Stimulated activated CD4-positive, alpha-beta T cell treated with anti-CD3 and anti-CD28 coated beads, Interleukin-4, amount 100 ng/mL, for 48 hours (primary cell): ENCODE measurements at places on chromosomes 2 and 18.
A peak's percentile ranks its signal among the peaks of the same experiment; 100 is the strongest.

- DNase-seq = no peak
Observed at GRCh38 chr2:221443645-221444044, 128.5 kb downstream of the EPHA4 start.

DNA sequence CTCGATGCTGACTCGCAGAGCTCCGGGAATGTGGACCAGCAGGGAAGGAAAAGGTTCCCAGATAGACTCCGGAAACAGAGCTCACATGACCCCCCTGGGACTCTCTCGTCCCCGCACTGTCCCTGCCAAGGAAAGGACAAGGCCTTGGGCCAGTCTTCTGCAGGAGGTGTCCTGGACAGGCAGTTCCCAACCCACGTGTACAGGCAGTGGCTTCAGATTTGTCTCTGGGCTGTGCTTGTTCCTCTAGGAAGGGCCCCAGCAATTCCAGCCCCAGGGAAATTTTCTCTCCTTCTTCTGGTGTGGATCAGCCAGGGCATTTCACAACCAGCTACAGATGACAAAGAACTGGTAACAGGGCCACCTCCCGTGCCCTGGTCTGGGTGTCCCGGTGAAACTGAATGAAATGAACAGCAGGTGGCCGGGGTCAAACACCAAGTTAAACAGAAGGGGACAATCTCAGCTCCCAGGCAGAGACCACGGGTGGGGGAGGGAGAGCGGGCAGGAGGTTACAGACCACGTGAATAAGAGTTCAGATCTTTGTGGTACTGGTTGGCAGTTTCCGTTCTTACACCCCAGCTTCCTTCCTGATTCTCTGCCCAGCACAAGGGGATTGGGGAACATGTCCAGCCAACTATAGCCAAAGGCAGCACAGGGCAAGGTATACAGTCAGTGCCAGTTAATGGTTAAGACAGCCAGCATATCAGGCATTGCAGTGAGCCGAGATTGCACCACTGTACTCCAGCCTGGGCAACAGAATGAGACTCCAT lies 52.2 kb upstream of the CAB39 start:
- DNase-seq = no peak

DNA sequence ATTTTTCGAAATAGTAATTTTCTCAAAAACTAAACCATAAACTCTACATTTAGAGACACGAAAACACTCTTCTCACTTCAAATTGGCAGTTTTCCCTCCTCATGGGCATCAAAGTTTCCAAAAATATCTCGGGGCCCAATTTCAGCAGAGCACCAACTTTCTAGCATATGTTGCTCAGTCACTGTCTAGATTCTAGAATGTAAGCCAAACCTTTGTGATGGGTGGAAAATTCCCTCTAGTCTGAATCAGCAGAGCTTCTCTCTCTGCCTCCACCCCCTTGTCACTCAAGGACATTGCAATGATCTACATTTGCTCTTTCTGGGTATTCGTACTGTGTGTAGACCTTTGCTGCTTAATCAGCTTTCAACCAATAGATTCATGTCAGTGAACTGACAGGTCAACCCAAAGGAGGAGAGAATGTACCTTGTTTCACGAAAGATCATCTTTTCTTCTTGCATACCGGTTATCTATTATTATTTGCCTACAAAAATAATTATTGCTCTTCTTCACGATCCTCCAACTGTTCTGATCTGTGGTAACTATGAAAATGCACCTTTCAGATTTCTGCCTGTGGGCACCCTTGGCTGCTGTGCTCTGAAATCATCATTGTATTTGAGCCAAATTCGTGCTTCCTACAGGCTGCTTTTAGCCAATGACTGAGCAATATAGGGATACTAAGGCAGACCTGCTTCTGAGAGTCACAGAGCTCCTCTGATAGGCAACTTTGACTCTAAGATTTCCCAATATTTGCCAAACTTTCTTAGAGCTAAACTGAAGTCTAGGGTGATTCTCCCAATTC lies 38.7 kb upstream of the GLS start:
- no peak for DNase-seq

DNA sequence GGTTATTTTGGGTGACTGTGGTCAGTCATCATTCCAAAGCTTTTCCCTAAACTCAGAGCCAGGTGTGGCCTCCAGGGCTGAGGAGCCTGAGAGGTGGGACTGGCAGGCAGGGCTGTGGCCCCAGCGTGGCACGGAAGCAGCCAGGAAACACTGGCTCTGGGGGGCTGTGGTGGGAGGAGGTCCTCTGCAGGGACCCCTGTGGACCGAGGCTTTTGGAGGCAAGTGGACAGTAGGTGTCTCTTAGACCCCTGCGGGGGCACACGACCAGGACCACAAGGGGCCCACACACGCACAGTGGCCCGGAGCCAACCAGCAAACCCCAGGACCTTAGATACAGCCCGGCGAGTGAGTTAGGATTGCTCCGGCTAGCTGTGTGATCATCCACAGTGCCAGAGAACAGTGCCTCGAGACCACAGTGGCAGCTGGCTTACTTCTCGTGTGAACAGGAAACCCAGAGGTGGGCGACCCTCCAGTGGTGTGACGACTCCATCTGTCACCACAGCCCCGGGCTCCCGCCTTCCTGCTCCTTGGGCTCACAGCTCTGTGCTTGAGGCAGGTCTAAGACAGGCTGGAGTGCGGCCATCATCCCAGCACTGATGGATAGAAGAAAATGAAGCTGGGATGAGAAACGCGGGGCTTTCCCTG lies 1.6 kb upstream of the RTP5 start:
- peak; percentile 37 for DNase-seq

- no peak for DNase-seq
Observed at GRCh38 chr18:3441290-3441689, 8.7 kb upstream of the TGIF1 start.

- no peak for DNase-seq
Observed at GRCh38 chr2:552906-553305, 124.3 kb downstream of the TMEM18 start.

DNA sequence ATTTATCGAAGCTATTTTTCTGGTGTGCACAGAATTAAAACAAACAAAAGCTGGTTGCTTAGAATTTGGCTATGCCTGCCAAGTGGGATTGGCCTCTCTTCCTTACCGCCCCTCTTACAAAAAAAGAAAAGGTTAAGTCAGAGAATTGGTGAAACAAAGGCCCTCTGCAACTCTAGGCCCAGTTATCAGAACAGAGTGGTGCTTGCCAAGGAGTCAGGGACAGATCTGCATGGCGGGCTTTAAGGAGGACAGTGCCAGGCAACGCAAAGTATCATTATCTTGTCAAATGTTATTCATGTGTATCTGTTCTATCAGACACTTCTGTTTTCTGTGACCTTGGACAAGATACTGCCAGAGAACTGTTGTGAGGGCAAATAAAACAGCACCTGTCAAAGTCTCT lies 78.3 kb downstream of the TGIF1 start:
- DNase-seq = no peak

GRCh38 chr2:62381656-62382055 lies 124.3 kb downstream of the TMEM17 start:
- no peak for DNase-seq

DNA sequence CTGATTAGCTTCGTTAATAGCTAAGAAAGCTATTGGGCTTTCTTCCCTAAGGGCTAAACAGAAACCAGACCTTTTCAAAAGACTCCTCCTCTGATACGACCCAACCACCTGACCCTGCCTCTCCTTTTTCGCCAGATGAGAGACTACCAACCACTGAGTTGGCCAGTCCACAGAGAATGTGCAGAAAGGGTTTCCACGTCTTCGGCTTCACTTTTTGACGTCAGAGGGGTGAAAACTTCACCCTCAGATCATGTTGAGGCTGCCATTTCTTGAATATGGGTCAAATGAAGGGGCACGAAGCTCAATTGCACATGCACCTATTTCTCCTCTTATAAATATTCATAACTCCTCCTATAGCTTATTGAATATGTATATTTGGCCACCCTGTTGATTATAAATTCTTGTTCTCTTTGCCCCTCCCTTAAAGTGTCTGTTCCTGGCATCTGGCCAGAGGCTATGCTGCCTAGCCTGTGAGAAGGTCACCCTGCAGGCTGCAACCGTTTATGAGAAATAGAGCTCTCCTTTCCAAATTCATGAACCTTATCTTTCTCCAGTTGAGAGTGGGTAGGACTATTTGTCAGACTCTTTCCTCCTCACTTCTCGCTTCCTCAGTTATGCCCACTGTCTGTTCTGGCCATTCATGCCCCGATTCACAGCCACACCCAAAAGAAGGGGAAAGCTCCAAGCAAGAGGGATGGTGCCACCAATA lies 301.6 kb downstream of the STK39 start:
- DNase-seq = no peak

DNA sequence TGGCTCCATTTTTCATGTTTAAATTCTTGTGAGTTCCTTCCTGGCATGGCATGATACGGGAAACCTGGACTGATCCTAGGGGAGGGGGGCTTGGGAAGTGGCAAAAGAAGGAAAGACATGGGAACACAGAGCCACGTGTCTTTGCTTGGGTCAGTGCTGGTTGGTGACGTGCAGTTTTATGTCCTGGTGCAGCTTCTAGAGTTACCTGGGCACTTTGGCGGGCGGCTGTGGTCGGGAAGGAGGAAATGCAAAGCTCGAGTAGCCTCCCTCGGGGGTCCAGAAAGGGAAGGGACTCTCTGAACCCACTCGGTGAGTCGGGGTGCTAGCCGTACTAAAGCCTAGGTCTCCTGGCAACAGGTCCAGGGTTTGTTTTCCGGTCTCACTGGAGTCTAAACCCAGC lies 94.6 kb downstream of the APOB start:
- DNase-seq = no peak

DNA sequence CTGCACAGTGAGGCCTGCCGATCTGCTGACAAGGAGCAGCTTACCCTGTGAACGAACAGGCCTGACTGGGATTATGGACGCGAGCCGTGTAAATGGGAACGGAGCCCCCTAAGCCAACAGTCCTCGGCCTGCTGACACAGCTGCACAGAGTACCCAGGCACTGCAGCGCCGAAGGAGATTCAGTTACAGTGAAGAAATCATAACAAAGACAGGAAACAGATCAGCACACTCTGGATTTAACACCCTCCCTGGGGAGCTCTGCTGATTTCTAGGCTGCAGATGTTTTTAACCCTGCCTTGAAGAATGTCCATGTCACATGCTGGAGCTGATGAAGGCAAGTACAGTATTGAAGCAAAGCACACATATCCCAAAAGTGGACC lies 43.4 kb downstream of the COLEC12 start:
- DNase-seq = no peak

DNA sequence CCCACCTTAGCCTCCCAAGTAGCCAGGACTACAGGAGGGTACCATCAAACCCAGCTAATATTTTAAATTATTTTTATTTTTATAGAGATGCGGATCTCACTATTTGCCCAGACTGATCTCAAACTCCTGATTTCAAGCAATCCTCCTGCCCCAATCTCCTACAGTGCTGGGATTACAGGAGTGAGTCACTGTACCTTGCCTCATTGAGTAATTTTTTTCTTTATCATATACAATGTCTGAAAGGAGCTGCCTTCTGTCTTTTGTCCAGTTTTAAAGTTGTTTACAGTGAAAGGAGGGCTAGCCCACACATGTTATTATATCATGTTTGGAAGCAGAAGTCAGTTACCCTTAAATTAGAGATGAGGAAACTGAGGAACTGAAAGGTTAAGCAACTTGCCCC lies 32.5 kb downstream of the PRKRA start:
- no peak for DNase-seq

DNA sequence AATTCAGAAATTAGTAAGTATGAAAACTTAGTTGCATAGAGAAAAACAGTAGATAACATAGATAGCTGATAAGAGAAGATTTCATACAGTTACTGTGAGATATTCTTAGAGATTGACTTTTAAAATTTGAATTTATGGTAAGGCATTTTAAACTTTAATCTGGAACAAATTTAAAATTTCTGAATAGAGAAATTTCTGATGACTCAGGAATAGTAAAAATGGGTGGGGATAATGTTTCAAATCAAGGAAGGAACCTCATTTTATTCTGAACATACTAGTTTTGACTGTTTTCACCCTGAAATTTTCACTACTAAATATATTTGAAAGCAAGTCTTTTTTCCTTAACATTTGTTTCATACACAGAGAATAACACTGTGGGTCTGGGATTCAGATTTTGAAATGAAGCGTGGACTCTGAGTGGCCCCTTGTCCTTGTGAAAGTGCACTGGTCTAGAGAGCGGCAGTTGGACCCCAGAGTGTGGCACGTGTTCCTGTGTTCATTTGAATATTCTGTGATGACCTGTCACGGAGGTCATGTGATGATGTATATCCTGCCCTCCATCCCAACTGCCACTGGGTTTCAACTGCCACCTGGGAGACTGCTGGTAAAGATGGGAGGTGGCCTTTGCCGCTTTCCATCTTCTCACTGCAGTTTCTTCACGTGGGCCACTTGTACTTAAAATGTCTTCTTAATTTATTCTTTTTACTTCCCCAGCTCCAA lies 38.5 kb upstream of the RAB6D start:
- no peak for DNase-seq

- no peak for DNase-seq
Observed at GRCh38 chr2:29033172-29033571, 41.2 kb downstream of the PCARE start.

GRCh38 chr2:133885847-133886246 lies 317.6 kb upstream of the NCKAP5 start:
- no peak for DNase-seq

DNA sequence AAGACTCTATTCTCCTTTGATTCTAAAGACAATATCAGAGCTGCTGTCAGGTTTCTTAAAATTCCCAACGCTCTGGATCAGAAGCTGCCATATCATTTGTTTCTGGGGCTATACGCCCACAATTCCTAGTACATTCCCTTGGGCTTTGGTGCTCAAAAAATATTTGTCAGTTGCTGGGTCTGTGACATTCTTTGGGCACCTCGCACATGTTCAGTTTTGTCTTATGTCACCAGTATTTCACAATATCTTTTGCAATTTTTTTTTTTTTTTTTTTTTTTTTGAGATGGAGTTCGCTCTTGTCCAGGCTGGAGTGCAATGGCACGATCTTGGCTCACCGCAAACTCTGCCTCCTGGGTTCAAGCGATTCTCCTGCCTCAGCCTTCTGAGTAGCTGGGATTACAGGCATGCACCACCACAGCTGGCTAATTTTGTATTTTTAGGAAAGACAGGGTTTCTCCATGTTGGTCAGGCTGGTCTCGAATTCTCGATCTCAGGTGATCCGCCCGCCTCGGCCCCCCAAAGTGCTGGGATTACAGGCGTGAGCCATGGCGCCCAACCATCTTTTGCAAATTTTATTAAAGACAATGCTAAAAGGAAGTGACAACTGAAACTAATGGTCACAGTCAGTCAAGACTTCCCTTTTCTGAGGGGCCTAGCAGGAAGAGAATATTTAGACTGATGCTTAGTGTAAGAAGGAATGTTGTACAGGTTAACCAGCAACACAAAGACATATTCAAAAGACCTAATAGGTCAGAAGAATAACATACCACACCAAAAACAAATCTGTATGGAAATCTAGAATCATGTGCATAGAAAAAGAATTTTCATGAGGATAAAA lies 6.8 kb downstream of the ZNF397 start:
- DNase-seq = no peak

- DNase-seq = no peak
Observed at GRCh38 chr2:219107758-219108157, 47.0 kb upstream of the IHH start.

- no peak for DNase-seq
Observed at GRCh38 chr2:230666446-230666845, 46.2 kb upstream of the CAB39 start.

DNA sequence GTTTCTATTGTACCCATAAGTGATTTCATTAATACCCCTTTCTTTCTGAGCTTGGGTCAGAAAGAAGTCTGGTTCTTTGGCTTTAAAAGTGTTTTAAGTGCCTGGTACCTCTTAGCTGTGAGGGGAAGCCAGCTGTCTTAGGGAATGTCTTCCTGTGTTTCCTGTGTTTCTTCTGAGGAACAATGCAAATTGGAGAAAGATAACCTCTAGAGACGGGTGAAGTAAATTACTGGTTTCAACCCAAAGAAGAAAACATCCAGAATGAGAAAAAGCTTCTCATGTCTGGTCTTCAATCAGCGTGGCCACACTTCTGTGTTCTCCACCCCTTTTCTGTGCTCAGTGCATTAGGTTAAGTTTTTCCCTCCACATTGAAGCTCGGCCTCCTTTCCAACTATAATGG lies 10.2 kb upstream of the CHN1 start:
- no peak for DNase-seq
